ENCODE measurements at places on chromosomes 16 and 17.

DNA sequence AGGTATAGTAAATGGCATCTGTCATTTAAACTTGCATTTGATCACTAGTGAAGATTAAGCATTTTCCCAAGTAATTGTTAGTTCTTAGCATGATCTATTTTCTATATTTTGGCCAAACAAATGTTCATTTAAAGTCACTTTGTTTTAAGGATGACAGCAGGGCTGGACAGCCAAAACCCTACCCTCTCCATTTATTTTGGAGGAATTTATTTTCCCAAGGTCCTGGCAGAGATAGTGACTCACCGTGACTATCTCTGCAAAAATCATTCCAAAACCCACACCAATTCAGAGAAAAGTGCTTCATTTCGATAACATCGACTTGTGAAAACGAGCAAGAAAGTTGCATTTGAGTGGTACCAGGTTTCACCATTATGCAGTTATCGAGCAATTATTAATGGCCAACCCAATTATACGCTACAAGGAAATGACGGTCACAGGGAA is 665 bp upstream of the AKAP1 start:
- no peak for DNase-seq
- H3K36me3 ChIP-seq, result no peaks in the 10 kb centered on the region
- peak overlapping the region; percentile 87 for H3K4me3 ChIP-seq
- no peaks in the 10 kb centered on the region for H3K27me3 ChIP-seq
- H3K4me1 ChIP-seq, result no peaks in the 10 kb centered on the region

GRCh38 chr16:77191259-77191969 is 424 bp downstream of the MON1B start:
- H3K4me3 ChIP-seq, result peak overlapping the region; percentile 95
- peak overlapping the region; percentile 98 for H3K27ac ChIP-seq
- H3K36me3 ChIP-seq, result peaks cover 33% of the 10 kb centered on the region
- H3K4me1 ChIP-seq, result peaks cover 11% of the 10 kb centered on the region
- no peaks in the 10 kb centered on the region for H3K27me3 ChIP-seq

DNA sequence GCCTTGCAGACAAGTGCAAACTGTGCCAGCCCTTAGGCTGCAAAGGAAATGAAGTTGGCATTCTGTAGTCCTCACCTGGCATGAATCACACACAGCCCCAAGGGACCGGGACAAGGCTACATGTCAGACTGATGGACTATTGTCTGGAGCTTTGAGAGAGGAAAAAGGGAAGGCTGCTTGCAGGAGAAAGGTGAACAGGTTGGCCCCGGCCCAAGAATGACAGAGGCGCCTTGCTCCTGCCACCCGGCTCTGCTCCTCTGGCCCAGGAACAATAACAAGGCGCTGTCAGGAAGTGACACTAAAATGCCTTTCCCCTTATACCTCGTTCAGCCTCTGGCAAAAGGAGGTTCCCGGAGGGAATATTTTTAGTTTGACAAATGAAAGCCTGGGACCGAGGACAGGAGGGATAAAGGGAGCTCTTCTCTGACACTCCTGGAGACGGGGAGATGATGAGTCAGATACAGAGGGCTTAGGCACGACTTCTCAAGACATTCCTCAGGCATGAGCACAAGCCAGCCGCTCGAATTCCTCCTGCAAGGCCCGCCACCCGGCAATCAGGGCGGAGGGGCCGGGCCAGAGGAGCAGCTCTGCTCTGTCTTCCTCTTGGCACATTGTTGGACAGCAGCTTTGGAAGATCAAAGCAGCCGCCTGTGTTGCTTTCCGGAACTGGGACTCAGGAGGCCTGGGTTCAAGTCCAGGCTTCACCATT is 105.8 kb downstream of the NOG start:
- no peaks in the 10 kb centered on the region for H3K27me3 ChIP-seq
- peak; percentile 24 for DNase-seq
- H3K36me3 ChIP-seq, result no peaks in the 10 kb centered on the region
- H3K4me3 ChIP-seq, result no peak overlapping the region
- no peak overlapping the region for H3K27ac ChIP-seq

DNA sequence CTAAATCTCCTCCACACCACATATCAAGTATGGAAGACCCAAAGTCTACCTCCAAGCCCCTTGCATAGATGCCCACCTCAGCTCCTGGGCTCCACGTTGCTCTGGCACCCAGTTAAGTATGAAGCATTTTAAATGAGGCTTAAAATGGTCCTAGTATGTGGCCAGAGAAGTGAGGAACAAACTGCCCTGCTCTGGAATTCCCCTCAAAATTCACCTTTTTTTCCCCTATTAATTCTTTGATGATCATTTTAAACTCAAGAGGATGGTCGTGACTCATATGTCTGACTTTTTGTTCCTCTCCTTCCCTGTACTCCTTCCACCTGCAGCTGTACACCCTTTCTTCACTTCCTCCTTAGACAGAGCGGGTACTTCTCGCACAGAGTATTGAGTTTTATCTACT is 234.5 kb upstream of the MYOCD start:
- H3K36me3 ChIP-seq, result no peaks in the 10 kb centered on the region
- no peak for DNase-seq
- H3K4me3 ChIP-seq, result no peak overlapping the region
- no peak overlapping the region for H3K27ac ChIP-seq

DNA sequence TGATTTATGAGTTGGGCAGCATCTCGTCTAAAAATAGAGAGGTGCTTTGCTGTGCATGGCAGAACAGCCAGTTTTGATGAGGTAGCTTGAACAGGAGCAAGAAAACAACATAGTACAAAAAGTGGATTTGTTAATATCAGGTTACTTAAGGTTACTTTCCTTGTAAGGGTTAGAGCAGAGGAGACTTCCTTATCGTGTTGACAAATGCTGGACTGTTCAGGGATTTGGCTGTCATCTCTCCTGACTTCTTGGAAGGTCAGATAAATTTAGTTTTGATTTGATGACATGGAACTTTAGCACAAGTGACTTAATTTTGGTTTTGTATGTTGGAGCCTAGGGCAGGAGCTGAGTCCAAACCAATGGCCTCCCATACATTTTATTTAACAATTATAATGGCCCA is 163.9 kb upstream of the ELAC2 start:
- no peaks in the 10 kb centered on the region for H3K27me3 ChIP-seq
- no peak overlapping the region for H3K4me3 ChIP-seq
- no peak overlapping the region for H3K27ac ChIP-seq
- H3K4me1 ChIP-seq, result no peaks in the 10 kb centered on the region
- DNase-seq, result no peak

DNA sequence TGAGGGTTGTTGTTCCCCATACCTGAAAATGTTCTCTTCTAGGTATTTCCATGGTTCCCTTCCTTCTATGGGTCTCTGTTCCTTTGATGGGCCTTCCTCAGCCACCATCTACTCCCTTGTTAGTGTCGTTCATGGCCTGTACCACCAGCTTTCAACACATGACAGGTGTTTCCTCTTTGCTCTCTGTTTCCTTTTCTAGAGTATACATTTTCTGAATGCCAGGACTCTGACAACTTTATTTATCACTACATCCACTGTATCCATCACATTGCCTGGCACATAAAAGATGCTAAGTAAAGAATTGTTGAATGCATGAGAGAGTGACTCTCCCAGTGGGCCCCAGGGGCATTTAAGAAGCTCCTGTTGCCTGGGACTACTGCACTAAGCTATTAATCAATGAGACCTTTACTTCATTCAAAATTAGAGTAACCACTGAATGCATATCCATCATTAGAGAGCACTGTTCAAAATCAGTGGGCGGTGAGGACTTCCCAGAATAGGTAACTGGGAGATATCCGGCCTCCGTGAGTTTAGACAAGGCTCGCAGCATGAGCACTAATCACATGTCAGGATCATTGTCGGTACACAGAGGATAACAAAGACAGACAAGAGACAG is 255.0 kb downstream of the CBLN1 start:
- DNase-seq, result no peak
- H3K4me3 ChIP-seq, result no peak overlapping the region
- H3K27ac ChIP-seq, result no peak overlapping the region
- H3K4me1 ChIP-seq, result no peaks in the 10 kb centered on the region

GRCh38 chr17:34584805-34585416 is 5.5 kb downstream of the TMEM132E start:
- H3K36me3 ChIP-seq, result no peaks in the 10 kb centered on the region
- H3K27ac ChIP-seq, result no peak overlapping the region
- DNase-seq, result no peak
- H3K4me3 ChIP-seq, result no peak overlapping the region

DNA sequence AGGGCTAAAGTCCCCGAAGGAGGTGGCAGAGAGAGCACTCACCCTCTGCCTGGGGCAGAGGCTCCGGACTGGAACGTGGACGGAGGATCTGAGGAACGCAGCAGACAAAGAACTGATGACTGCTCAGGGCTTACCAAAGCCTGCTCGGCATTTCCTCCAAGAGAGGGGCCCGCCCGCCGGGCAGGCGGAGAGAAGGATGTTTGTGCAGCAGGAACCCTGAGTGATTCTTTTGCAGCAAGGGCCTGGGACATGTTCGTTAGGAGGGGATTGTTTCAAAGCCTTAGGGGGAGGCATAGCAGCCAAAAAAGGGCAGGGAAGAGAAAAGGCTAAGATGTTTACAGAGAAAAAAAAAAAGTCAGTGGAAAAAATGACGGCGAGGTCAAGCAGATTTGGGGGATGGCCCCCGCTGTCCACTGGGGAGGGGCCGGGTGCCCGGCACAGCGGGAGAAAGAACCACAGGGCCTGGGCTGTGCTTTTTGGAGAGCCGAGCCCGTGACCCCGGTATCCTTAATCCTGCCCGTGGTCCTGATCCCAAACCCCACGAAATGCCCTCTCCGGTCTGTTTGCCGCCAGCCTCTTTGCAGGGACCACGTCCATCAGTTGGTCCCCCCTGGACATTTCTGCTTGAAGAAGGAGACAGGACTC is 129.3 kb downstream of the NTN1 start:
- no peaks in the 10 kb centered on the region for H3K36me3 ChIP-seq
- peaks cover 8% of the 10 kb centered on the region for H3K4me1 ChIP-seq
- H3K27ac ChIP-seq, result peak overlapping the region; percentile 81
- peak; percentile 74 for DNase-seq
- H3K27me3 ChIP-seq, result no peaks in the 10 kb centered on the region
- H3K4me3 ChIP-seq, result no peak overlapping the region

All from tibial artery (tissue), 4 donors.